Left renal pelvis (tissue), 4 donors: ENCODE measurements at places on chromosomes 6 and 20.

DNA sequence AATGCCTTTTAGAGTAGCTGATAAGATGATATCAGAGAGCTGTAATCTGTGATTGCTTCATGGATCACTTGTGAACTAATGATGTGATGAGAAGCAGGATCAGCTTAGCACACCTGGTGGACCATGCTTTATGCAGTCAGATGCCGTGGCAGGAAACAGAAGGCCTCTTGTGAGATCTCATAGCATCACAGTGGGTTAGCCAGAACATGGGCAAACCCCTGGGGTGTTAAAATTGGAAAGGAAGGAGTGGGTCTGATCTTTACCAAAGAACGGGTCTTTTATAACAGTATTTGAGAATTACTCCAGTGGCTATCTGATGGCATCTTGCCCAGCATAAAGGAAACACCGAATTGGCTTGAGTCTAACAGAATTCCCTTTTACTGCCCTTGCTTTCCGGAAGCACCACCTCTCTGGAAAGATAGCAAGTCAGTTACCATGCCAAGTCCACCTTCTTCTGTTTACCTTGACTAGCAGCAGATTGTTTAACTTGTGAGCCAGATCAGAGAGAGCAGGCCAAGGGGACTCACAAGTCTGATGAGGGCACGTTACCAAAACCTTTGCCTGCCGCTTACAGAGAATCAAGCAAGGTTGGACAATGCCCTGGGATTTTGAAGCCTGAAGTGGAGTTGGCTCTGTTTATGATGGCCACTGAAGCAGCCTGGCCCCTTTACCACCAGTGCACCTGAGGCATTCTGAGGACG, 20.9 kb upstream of the SRF start:
- no peak for DNase-seq

GRCh38 chr20:10520528-10520927, 85.4 kb downstream of the SLX4IP start:
- no peak for DNase-seq

GRCh38 chr20:4866429-4866828, 134.9 kb downstream of the SLC23A2 start:
- DNase-seq: no peak

- no peak for DNase-seq
Observed at GRCh38 chr20:36975099-36975818, 23.8 kb upstream of the SAMHD1 start.
